Neuronal stem cell (in vitro differentiated cells): ENCODE measurements at places on chromosomes 2 and 18.

- DNase-seq: no peak
Observed at GRCh38 chr2:231378026-231378722, 17.3 kb upstream of the B3GNT7 start.

GRCh38 chr2:237293978-237294377 lies 120.0 kb downstream of the COL6A3 start:
- DNase-seq: no peak

- peak; percentile 40 for DNase-seq
Observed at GRCh38 chr18:21914739-21915319, 174.2 kb downstream of the MIB1 start.

GRCh38 chr2:134128746-134129145 lies 125.1 kb upstream of the MGAT5 start:
- no peak for DNase-seq

DNA sequence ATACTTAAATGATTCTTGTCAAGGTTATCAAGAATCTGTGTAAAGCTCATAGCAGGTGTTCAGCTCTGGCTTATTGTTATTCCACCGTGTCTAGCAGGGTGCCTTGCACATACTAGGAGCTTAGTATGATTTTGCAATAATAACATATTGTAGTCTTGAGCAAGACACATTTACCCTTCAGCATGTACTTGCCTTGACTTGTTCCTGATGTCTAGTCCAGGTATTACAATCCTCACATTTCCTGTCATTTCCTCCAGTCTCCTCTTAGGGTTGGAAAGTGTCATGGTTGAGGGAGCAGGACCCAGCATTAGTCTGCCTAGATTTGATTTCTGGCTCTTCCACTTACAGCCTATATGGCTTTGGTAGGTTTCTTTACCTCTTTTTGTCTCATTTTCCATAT lies 246.1 kb downstream of the RAD51AP2 start:
- DNase-seq: no peak

GRCh38 chr2:110657724-110658305 lies 20.0 kb downstream of the BUB1 start:
- no peak for DNase-seq
